ENCODE measurements at places on chromosomes 2 and 18.

- DNase-seq = no peak
These were observed 648 bp upstream of the LYPD6B start for GRCh38 chr2:149037851-149038250.

DNA sequence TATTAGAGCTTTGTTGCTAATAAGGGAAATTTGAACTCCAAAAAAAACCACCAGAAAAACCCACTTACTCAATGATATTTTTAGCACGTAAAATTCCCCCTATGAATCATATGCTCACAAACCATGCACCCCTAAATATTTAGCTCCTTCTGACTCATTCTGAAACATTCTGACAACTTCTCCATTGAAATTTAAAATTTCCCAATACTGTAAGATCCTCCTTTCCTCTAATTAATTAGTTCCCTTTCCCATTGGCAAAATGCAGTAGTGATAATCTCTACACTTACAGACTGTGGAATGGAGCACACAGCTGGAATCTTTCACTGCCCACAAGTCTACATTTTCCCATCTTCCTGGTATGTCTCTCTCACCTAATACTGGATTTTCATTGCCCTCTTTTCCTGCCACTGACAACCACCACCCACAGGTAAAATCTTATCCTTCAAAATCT, 215.8 kb upstream of the ACVR2A start:
- DNase-seq = no peak

- no peak for DNase-seq
These were observed 63.5 kb upstream of the TTN start for GRCh38 chr2:178870703-178871102.

GRCh38 chr2:176854878-176855277, 357.7 kb upstream of the HNRNPA3 start:
- DNase-seq = no peak

DNA sequence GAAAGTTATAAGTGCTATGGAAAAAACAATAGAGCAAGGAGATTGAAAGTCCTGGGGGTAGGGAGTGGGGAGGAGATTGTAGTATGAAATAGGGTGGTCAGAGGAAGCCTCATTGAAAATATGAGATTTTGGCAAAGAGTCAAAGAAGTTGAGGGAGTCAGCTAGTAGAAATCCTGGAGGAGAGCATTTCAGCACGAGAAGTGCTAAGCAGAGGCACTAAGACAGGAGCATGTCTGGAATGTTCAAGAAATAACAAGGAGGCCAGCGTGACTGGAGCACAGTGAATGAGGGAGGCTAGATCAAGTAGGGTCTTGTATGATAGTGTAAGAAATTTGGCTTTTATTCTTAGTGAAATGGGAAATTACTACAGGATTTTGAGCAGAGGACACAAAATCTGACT, 2.1 kb upstream of the TSPYL6 start:
- no peak for DNase-seq

DNA sequence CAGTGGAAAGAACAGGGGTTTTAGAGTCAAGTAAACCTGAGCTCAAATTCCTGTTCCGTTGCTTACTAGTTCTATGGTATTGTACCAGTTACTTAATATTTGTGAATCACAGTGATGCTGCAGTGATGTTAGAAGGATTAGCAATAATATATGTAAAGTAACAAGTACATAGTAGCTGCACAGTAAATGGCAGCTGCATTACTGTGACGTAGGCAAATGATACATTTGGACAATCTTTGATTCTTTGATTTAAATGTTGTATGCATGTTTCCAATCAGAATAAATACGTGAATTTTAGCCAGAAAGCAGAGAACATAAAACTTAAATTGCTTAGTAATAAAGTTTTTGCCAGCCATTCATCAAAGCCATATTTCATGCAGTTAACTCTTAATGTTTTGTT, 243.0 kb downstream of the ERBB4 start:
- DNase-seq = no peak

DNA sequence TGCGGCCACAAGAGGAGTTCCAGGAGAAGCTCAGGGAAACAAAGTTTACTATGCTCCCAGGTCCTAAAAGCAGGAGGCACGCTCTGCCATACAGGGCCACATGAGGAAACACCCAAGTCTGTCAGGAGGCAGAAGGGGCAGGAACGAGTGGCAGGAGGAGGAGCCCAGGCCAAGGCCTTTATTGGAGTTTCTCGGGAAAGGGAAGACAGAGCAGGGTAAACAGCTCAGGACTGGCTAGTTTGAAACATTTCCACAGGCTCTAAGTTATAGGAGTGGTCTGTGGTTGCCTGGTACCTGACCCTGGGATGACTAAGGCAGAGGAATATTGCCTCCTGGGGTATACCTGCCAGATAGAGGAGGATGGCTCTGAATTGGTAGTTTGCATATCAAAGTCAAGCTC, 3.7 kb upstream of the ZNF638 start:
- DNase-seq = no peak

GRCh38 chr18:3286159-3286558, 24.2 kb downstream of the MYL12B start:
- no peak for DNase-seq

- DNase-seq = no peak
These were observed 87.9 kb upstream of the ITGA6 start for GRCh38 chr2:172339371-172340010.

DNA sequence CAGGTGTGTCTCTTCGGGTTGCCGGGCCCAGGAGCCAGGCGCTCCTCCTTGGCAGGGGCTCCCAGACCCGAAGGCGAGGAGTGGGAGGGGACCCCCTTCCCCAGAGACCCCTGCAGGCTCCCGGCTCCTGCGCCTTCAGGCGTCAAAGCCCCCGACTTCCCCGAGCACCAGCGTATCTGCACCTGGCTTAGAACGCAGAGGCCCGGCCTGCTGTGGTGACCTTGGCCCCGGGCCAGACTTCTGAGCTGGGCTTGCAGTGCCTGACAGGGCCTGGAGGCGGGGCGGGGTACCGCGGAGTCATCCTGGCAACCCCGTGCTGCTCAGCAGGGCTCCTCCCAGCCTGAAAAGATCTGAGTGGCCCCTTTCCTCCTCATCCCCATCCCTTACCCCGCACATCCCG, 27.0 kb downstream of the SKA1 start:
- no peak for DNase-seq

DNA sequence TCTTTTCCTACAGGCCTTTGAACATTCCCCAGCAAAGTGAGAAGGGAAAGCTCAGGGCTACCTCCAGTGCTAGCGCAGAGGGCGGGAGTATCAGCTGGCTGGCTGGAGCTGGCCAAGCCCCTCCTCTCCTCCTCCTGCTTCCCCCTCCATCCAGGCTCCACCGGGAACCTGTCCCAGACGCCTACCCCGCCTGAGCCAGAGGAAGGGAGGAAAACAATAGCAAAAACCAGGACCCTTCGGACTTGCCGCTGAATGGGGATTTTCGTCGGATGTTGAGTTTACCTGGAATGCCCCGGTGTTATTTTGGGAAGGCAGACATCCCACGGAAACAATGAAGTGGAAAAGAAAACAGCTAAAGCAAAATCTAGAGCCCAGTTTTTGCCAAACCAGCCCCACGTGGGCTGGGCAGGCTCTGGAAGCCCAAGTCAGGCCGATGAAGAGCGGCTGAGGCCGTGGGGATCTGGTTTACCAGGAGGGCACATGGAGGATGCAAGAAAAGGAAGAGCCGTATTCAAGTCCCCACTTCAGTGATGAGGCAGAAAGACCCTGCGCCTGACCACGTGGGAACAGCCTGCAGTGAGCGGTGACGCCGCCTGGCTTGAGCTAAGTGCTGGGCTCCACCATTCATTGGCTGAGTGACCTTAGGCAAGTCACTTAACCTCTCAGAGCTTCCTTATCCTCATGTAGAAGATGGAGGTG, 100.4 kb upstream of the LCLAT1 start:
- DNase-seq = no peak

- DNase-seq = no peak
These were observed 125.1 kb upstream of the TNP1 start for GRCh38 chr2:216984937-216985336.
